ENCODE measurements at places on chromosomes 3 and 15. TPM values are rescaled to one million over a fixed set of nuclear protein-coding genes. Genes with fewer than 3 reads are reported as not detected.

Gene CCDC33
- total RNA-seq: 2.0 TPM

Gene RYR3
- total RNA-seq: 36.6 TPM

Gene NRROS
- total RNA-seq: 36.8 TPM

Gene PLA2G4D
- total RNA-seq: not detected

Gene GPR149
- not detected for total RNA-seq

Gene SOX2
- total RNA-seq: 0.35 TPM

Gene EFCC1
- total RNA-seq: 9.2 TPM

Gene DLL4
- total RNA-seq: 31.1 TPM

Gene DAZL
- total RNA-seq: not detected

Gene RBP2
- total RNA-seq: not detected
